ENCODE measurements at places on chromosomes 16 and 17. TPM values are rescaled to one million over a fixed set of nuclear protein-coding genes. Genes with fewer than 3 reads are reported as not detected.

The SCNN1G gene
- 1.9 TPM for total RNA-seq

The ZNF423 gene
- total RNA-seq = 0.09 TPM

The DNASE1L2 gene
- 0.21 TPM for total RNA-seq

The MYO15A gene
- total RNA-seq = not detected

The SLC12A3 gene
- not detected for total RNA-seq

The ICAM2 gene
- total RNA-seq = not detected

The CD300A gene
- total RNA-seq = not detected

The IL34 gene
- 0.63 TPM for total RNA-seq

The HERPUD1 gene
- total RNA-seq = 57.1 TPM

The CCDC40 gene
- 0.19 TPM for total RNA-seq

The SLC35G6 gene
- not detected for total RNA-seq

All from airway epithelial cell (primary cell).